Stimulated activated CD8-positive, alpha-beta memory T cell treated with anti-CD3 and anti-CD28 coated beads, Interleukin-12 subunit alpha, Interleukin-12 subunit beta, amount 100 ng/mL, for 1 hour (primary cell): ENCODE measurements at places on chromosomes 4 and X.

DNA sequence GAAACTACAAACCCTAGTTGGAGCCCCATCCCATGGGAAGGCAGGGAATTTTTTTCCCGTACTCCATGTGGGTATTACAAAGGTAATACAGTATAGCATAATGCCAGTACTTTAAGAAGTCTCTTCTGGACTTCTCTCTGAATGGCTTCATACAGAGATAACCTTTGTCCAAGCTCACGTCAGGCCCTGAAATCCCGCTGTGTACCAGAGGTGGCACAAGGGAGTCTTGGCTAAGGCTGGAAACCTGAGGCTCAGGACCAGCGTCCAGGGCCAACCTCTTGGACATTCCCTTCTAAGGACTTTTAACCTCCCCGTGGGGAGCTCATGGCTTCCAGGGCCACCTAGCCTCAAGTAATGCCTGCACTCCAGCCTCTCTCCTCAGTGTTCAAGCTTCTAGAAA lies 338.9 kb upstream of the FAM241A start:
- DNase-seq, result no peak

DNA sequence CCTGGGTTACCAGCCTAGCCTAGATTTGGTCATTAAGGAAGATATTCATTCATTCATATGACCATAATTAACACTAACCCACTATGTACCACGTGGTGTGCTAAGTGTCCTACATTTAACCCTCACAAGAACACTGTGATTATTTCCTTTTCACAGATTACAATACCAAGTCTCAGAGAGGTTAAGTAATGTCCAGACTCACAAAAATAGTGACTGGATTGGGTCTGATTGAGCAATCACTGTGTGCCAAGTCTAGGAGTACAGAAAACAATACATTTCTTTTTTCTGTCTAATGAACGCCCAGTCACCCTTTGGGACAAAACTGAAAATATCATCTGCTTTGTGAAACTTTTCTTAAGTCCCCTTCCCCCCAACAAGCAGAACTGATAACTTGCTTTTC lies 7.6 kb upstream of the DLG3 start:
- DNase-seq, result no peak

- DNase-seq, result no peak
Measured at GRCh38 chrX:104679175-104679574, 113.2 kb downstream of the IL1RAPL2 start.

DNA sequence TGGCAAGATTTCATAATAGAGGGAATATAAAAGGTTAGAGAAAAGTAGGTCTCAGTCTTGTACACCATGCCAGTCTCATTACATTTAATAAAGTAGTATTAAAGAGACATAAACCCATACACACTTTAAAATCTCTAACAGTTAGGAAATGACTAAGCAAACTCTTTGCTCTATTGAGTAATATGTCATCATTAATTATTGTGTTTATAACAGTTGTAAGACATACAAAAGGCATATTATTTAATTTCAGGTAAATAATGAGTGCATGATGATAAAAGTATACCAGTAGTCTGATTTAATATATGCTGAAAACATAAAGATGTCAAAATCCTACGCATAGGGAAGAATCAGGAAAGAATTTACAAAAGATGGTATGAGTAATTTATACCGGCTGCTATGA lies 31.0 kb upstream of the FGG start:
- DNase-seq, result no peak

DNA sequence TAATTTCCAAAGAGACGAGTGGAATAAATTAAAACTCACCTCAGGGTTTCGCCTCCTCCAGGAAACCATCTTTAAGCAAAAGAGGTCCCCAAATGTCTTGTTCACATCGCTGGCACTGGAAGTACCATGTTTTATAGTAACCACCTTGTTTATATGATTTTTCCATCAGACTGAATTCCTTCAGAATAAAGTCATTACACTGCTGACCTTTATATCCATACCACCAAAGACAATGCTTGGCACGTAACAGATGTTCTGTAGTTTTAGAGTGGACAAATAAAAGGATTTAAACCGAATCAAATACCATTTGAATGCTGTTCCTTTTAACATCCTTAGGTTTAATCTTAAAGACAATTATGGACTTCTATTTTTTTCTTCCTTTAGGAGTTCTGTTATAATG lies 4.7 kb downstream of the NUDT6 start:
- no peak for DNase-seq

DNA sequence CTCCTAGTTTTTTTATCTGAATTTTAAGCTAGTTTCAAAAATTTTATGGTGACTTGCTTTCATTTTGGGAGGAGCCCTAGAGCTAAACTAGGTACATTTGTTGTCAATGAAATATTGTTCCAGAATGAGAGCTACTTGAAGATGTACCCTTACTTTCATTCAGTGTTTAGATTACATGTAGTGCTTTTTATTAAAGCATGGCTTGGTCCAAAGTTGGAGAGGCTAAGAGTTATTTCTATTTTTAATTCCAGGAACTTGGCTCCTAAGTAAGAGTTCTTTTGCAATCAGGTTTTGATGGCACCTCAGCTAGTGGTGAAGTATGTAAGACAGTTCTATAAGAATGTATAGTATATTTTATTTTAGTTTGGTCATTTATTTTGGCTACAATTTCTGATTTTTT lies 165.5 kb downstream of the PRR32 start:
- no peak for DNase-seq

GRCh38 chrX:15873566-15873965 lies 19.0 kb upstream of the AP1S2 start:
- DNase-seq, result no peak
